ENCODE measurements at places on chromosomes 4 and X. TPM values are rescaled to one million over a fixed set of nuclear protein-coding genes. Genes with fewer than 3 reads are reported as not detected.

The MID2 gene
- polyA plus RNA-seq = 12.8 TPM

DNA sequence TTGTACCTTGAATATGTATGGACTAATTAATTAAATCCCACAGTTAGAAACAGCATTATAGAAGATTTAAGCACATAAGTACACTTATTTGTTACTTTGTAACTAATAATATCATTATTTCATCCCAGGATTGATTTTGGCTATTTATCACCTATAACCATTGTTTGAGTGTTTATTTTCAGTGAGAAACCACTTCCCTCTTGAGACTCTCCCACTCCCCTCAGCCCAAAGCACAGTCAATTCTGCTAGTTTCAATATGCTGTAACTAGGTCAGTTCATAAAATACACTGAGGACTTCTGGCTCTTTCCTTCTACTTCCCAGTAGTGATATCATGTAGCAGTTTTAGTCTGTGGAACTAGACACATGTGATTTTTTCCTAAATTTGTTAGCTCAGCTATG lies 16.3 kb downstream of the OFD1 start:
- no peak for DNase-seq

DNA sequence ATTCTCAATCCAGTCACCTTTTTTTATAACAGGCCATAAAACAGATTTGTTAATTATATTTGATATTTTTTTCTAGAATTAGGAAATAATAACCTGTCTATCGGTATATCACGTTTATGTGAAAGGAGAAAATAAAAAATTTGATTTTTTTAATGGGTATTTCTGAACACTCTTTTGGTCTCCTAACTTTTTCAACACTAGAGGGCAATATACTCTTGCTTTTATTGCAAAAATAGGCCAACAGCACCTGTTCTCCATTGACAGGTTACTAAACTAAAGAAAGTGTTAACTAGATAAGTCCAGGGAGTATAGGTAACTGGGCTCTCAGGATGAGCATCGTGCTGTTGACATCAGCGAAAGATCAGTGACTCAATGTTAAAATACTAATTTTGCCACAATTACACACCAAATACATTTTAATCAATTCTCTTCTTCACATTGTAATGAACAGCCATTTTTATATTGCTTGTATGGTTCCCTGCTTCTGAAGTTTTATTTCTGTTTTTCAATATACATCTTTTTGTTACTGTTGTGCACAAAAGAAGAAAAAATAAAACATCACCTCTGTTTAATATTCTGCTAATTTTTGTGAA lies 22.8 kb downstream of the NDST4 start:
- DNase-seq = no peak

DNA sequence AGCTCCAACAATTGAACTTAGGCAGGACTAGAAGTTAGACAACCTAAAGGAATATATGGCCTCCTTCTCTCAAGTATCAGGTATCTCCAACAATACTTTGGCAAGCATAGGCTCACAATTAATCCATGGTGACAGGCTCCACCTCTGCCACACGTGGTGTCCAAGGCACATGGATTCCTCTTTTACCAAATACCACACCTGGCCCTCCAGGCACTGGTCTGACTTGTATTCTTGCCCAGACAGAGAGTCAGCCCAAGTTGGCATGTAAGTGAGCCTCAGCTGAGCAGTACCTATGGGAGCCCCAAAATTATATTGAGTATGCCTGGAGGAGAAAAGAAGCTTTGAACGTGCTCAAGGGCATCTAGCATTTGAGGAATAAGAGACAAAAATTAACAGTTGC lies 19.6 kb downstream of the SRPX2 start:
- no peak for DNase-seq

GRCh38 chr4:138659037-138659811 lies 356.4 kb upstream of the NOCT start:
- DNase-seq = no peak

The FAM236D gene
- not detected for polyA plus RNA-seq

DNA sequence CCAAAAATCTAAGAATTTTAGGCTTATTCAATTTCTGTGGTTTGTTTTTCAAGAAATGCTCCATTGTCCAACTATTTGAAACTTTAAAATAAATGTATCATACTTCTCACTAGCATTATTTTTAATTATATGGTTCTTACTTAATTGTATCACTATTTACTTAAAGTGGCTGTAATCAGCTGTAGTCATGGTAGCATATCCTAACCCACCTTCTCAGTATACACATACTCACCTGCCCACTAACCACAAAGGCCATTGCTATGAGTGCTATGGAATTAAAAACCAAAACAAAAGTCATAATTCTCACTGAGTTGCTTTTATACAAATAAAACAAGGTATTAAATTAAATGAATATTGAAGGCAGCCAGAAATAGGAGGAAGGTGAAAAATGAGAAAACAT lies 5.0 kb downstream of the FBXO8 start:
- no peak for DNase-seq

DNA sequence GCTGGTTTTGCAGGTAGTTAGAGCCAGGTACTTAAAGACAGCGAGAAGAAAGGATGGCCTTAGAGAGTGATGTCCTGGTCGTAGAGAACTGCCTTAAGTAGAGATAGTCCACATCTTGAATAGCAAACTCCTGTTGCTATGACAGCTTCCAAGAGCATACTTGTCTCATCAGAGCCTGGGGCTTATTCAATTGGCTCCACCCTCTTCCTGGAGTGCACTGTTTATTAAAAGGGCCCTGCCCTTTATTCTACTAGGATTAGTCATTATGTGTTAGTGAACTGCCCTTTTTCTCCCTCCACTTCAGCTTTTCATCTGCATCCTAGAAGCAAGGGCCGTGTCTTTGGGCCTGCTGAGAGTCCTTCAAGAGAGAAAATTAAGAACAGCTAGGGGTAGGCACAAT lies 94.5 kb upstream of the EOLA2 start:
- peak; percentile 62 for DNase-seq

GRCh38 chrX:30241724-30242415 lies at the start of gene MAGEB4:
Gene MAGEB4, plus strand, starts transcription at chrX:30242000. Its CDS starts 136 bp downstream, at chrX:30242136.
- DNase-seq = no peak

DNA sequence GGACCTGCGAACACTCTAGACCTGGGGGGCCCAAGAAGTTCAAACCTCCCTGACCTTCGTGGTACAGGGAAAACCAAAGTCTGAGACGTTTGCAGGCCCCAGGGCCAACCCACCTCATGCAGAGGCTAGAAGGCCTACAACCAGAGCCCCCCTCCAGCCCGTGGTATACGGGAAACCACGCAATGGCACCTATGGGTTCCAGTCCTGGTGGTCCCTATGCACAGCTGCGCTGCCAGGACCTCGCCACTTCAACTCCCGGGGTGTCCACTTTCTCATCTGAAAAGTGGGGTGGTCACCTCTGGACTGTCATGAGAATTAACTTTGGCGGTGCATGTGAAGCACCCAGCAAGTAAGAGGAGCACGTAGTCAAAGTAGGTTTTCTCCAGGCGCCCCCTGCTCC lies 8.4 kb upstream of the MSX1 start:
- no peak for DNase-seq

The CCDC158 gene
- 0.10 TPM for polyA plus RNA-seq

DNA sequence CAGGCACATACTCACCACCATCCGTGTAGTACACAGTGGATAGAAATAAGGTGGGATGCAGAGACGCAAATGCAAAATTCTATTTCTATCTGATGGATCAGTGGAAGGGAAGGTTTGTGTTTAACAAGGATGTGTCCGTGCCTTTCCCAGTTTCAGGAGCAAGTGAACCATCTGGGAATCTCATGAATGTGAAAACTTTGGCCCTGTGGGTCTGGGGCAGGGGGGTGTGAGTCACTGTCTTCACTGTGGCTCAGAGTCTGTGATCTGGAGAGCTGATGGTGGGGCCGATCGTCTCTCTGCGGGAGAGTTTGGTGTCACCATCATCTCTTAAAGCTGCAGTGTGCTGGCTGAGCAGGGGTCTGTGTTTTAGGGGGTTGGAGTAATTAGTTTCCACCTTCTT lies 179.3 kb upstream of the STS start:
- peak; percentile 19 for DNase-seq

GRCh38 chr4:48175806-48176205 lies 41.8 kb upstream of the TXK start:
- DNase-seq = no peak

GRCh38 chr4:159191989-159192388 lies 89.1 kb downstream of the RAPGEF2 start:
- no peak for DNase-seq

DNA sequence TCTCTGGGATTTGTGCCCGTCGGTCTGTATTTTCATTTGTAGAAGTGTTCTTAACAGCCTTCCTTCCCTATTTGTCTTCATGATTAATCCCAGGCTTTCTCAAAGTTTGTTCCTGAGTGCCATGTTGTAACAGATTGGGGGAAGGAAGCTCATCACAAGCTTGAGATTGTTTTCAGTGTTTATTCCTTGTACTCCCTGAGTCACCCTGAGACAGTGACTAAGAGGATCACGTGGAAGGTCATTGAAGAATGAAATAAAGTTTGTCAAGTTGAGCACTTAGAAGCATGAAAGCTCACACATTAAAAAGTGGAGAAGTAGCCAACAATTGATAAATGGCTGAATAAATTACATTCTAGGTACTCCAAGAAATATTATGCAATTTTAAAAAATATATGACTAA lies 153.5 kb upstream of the FAM241A start:
- DNase-seq = no peak

The MAOB gene
- polyA plus RNA-seq = not detected

GRCh38 chr4:13267091-13267490 lies 217.0 kb downstream of the RAB28 start:
- DNase-seq = no peak

DNA sequence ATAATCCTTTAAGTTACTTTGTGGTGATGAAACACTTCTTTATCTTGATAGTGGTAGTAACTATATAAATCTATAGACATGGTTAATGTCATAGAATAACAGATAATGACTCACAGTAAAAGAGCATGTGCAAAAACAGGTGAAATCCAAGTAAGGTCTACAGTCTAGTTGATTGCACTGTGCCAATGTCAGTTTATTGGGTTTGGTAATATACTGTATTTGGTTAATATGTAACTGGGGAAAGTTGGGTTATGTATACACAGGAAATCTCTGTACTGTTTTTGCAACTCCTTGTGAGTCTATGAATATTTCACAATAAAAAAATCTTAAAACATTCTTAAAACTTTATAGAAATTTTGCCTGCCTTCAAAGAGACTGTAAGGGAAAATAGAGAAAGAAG lies 1067.6 kb upstream of the FTHL17 start:
- no peak for DNase-seq

- no peak for DNase-seq
These were observed 11.6 kb upstream of the BMP2K start for GRCh38 chr4:78764498-78764961.

The FAM133A gene
- polyA plus RNA-seq = not detected

GRCh38 chr4:151922306-151922705 lies 161.5 kb upstream of the GATB start:
- no peak for DNase-seq

- no peak for DNase-seq
These were observed 167.5 kb upstream of the FRMPD4 start for GRCh38 chrX:11970578-11971359.

The GPR173 gene
- polyA plus RNA-seq = 2.7 TPM

The CNGA1 gene
- 0.04 TPM for polyA plus RNA-seq

GRCh38 chr4:90074322-90074886 lies 52.8 kb upstream of the CCSER1 start:
- DNase-seq = no peak

GRCh38 chr4:113635739-113636437 lies 125.7 kb downstream of the CAMK2D start:
- no peak for DNase-seq

DNA sequence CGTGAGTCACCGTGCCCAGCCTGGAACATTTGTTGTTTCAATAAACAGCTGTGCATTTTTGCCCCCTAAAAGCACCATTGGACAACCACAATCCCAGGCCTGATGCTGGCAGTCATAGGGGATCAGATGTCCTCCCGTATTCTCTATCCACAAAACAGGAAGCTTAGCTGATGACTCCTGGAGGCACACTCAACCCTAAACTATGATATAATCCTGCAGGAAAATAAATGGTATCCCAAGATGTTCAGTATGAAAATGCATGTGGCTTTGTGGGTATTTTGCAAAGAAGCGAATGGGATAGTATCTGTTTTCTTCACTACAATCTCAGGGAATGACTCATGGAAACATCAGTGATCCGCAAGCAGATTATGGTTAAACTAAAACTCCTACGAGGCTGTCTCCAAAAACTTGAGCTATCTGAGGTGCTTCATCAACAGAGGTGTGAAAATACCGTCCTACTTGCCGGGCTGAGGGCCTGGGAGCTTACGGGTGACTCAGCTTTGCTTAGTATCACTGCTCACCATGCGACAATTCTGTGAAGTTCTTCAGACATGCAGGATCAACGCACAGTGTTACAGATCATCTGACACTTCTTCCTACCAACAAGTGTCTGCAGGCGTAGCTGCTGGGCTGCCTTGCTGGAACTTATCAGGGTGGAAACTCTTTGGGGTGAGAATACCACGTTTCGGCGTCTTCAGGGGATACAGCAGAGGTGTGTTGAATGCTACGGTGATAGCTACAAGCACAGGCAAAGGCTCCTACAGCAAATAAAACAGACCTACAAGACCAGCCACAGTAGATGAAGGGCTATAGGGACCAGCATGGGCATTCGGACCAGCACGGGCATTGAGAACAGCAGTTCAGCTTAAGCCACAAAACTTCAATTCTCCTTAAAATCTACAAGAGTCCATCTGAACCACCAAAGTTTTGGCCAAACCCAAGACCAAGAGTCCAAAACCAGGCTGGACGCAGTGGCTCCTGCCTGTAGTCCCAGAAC lies 148.5 kb downstream of the DHRSX start:
- peak; percentile 96 for DNase-seq

The ITIH6 gene
- not detected for polyA plus RNA-seq

The RXFP1 gene
- 0.42 TPM for polyA plus RNA-seq

DNA sequence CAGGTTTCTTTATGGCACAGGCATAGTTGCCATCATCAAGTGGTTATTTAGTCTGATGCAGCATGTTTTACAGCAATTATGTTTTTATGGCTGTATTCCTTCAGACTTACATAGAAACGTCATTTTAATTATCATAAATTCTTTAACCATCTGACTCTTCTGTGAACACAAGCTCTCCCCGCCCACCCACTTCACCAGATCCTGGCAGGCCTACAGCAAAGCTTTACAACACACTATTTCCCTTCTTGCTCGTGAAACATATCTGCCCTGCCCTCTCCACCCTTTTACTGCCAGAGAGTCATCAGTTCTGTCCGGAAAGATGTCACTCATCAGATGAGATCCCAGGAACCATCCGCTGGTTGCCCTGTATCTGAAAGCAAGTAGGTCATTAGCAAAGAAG lies 120.5 kb downstream of the HS6ST2 start:
- DNase-seq = no peak

The CENPC gene
- polyA plus RNA-seq = 6.4 TPM

DNA sequence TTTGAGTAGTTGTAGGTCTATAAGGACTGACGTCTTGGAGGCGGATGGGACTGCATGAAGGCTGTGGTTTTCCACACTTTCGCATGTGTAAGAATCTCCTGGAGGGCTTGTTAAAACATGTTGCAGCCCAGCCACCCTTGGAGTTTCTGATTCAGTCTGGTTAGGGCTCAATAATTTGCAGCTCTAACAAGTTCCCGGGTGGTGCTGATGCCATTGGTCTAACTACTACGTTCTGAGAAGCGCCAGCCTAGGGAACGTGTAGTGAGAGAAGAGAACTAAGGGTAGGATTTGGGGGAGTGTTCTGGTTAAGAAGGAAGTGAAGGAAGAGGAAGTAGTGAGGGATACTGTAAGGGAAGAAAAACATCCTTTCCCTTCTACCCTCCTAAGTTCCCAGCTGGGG lies 138.9 kb downstream of the LARP7 start:
- no peak for DNase-seq
